ENCODE measurements at places on chromosomes 2 and 18.

GRCh38 chr2:45220227-45220626, 211.0 kb upstream of the SIX2 start:
- DNase-seq = no peak

GRCh38 chr2:70002241-70002899, 40.9 kb upstream of the ASPRV1 start:
- no peak for DNase-seq

- no peak for DNase-seq
Measured at GRCh38 chr2:240974771-240975572, 23.4 kb upstream of the SNED1 start.

GRCh38 chr2:151774506-151774905, 40.2 kb upstream of the NEB start:
- no peak for DNase-seq

GRCh38 chr18:12858991-12859390, 25.0 kb downstream of the PTPN2 start:
- DNase-seq = no peak

DNA sequence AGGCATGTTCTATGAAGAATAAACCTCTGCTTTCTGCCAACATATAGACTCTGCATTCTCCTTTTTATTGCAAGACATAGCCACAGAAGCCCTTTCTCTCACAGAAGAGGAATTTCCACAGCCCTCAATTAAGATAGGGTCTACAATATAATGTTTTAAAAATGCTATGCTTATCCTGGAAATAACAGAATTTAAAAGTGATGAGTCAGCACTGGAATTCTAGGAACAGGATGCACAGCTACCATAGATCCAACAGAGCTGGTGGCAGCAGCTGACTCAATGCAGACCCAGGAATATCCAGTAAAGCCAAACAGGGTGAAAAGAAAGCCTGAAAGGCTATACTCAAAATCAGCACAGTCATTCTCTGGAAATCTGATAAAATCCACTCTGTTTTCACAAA, 866.9 kb downstream of the TRIB2 start:
- no peak for DNase-seq

GRCh38 chr2:1621501-1621900, 122.8 kb downstream of the PXDN start:
- DNase-seq = no peak

- no peak for DNase-seq
Measured at GRCh38 chr2:6068429-6068828, 376.2 kb downstream of the SOX11 start.

- no peak for DNase-seq
Measured at GRCh38 chr2:113755035-113755834, 1.2 kb downstream of the SLC35F5 start.

GRCh38 chr2:147374423-147374811, 470.4 kb upstream of the ACVR2A start:
- no peak for DNase-seq

- no peak for DNase-seq
Measured at GRCh38 chr2:46645681-46646162, 166.4 kb downstream of the TMEM247 start.

DNA sequence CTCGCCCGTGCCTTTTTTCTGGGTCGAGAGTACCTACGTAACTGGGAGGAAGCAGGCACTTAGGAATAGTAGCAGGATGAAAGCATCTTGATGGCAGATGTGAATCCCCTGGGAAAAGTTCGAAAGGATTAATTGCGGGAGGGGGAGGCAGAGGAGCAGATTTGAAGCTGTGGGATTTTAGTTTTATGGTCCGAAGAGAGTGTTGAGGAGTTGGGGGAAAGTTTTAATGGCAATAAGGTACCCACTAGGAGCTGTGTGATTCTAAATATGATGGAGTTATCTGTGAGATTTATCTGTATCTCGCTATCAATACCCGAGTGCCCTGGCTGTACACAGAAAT, 1.1 kb downstream of the AGFG1 start:
- no peak for DNase-seq

GRCh38 chr2:118380915-118381653, 292.8 kb downstream of the INSIG2 start:
- no peak for DNase-seq

DNA sequence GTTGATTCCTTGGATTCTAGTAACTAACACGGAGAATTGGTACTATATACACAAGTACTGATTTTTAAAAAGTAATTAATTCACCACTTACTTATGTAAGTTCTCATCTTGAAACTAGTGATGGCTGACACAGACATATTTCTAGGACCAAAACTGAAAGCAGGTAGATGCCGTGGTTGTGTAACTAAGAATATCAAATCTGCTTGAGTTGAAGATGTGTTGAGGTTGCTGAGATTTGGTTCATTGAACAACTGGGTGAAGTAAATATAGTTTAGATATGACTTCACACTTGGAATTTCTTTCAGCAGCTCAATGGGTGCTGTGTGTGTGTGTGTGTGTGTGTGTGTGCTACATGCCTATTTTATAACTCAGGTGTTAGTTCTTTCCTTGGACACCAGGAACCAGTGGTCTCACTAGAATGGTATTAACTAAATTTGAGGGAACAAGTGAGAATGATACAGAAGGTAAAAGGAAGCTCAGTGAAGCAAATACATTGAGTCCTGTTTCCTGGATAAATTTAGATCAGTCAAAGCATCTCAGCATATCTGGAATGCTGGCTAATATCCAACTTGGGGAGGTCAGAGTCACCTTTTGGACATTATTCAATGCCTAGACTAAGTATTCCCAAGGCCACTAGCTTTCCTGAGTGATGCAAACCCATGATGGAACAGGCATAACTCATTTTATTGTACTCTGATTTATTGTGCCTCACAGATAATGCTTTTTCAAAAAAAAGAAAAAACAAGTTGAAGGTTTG, 110.7 kb upstream of the ZEB2 start:
- DNase-seq = peak; percentile 20

DNA sequence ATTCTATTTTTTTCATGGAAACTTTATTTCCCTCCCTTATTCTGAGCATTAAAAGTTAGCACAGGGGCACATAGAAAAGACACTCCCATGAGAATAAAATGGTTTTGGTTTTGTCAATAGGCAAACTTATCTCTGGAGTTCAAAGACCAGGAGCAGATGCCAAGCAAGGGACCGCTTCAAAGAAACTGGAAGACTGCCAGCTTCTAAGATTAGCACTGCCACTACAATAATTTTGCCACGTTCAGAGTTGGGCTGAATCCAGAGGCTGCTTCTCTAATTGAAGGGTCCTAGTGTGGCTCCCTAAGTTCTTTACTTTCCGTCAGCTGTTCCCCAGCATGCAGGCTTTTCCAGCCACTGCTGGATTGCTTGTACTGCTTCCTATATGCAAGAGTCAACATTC, 681.0 kb upstream of the GCFC2 start:
- DNase-seq = no peak

GRCh38 chr18:44955825-44956224, 275.1 kb downstream of the SETBP1 start:
- no peak for DNase-seq

GRCh38 chr2:18611184-18611583, 21.8 kb upstream of the NT5C1B start:
- DNase-seq = no peak

GRCh38 chr2:222683805-222684204, 12.3 kb downstream of the MOGAT1 start:
- no peak for DNase-seq
